ENCODE measurements at places on chromosomes 2 and 18.

DNA sequence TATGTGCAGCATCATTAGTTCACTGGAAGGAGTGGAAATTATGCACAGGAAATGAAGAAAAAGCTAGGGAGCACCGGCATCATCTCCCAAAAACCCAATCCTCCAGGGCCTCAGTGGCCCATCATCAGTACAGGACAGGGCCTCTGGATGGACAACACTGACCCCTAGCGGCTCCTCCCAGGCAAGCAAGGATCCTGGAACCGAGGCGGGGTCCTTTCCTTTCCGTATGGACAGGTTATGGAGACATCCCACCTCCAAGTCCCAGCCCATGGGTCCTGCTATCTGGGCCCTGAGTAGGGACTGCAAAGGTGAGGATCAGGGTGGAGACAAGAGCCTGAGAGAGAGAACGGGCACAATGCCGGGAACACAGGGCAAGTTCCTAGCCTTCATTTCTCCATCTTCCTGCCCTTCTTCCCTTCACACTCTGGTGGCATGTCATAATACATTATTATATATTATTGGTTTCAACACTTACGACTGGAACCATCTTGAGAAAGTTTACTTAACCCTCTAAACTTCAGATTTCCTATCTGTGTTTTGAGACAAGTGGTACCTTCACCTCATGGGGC, 68.2 kb downstream of the ZNF516 start:
- DNase-seq = no peak

DNA sequence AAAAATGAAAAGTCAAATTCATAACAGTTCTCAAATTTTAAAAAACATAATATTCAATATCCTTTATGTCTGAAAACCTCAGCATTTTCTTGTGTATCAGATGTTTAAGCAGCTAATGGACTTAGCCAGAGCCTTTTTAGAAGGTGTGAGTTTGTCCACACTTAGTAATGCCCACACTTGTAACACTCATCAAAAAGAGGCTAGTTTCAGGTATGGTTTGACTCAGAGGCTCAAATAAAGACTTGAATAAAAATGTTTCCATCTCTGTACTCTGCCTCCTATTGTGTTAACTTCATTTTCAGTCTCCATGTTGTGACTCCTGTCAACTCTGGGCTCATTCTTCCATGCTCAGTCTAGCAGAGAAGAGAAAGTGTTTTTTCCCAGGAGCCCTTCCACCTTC, 311.6 kb downstream of the IRS1 start:
- no peak for DNase-seq

GRCh38 chr2:174594456-174594855, 3.1 kb downstream of the WIPF1 start:
- no peak for DNase-seq

- no peak for DNase-seq
Observed at GRCh38 chr2:162457046-162457445, 113.1 kb downstream of the GCA start.

- no peak for DNase-seq
Observed at GRCh38 chr18:9191658-9192256, 55.2 kb downstream of the ANKRD12 start.

- no peak for DNase-seq
Observed at GRCh38 chr2:50126845-50127244, 905.1 kb downstream of the NRXN1 start.

DNA sequence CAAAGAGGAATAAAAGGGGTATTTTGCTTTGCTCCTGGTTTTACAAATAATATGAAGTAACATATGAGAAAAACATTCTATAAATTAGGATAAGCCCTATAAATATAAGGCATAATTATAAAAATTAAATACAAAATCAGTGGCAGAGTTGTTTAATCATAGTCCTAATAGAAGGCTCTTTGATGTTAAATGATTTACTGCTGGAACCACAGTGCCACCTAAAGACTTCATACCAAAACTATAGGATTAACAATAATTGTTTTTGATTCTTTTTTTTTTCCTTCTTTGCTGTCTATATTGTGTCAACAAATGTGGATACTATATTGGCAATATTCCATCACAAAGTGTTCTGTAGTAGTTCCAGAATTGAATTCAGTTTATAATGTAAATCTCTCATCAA, 837.7 kb upstream of the SLC39A10 start:
- no peak for DNase-seq

DNA sequence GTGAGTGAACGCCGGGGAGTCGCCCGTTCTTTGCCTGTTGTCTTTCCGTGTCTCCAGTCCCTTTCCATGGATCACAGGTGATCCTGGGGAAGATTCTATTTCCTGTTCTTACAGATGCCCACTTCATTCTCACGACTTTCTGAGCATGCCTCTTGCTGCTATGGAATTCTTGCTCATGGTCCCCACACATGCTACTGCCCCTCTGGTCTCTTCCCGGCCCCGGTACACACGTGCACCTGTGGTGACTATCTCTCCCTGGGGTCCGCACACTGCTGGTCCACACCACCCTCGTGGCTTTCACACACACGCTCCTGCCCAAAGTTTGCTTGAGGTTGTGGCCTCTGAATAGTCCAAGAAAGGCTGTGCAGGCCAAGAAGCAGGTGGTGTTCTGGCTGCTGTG, 67.9 kb upstream of the ALKAL2 start:
- no peak for DNase-seq

DNA sequence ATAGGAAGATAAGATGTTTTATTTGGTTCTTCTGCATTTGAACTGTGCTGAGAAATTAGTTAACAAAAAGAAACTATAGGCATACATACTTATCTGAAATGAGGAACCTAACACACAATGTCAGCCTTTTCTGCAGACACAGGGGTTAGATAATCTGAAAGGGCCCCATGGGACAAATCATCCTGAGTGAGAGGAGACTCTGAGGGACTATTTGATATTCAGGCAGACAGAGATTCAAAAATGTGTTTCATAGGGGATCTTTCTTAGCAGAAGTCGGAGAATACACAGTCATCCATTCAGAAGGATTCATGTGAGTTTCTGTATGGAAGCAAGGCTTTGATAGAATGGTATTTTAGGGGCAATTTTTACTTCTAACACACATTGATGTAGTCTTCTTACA, 79.1 kb downstream of the NCKAP5 start:
- DNase-seq = no peak

- DNase-seq = peak; percentile 69
Observed at GRCh38 chr2:195498176-195498575, 158.8 kb upstream of the SLC39A10 start.

GRCh38 chr18:75053028-75053629, 155.8 kb downstream of the PTGR3 start:
- no peak for DNase-seq

DNA sequence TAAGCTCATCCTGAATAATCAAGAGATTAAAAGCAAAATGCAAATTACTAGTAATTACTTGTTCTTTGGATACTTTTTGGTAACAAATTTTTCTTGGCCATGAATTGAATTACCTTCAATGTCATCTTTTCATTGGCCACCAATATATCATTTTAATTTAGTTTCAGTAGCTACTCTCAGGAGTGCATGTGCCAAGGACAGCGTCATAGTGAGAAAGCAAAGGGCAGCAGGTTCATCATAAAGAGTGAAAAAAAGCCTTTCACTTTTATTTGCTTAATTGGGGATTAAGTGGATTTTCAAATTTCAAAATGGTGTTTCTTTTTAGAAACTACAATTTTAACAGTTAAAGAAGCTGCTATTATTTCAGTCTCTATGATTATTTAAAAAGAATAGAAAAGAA, 815.2 kb downstream of the NR4A2 start:
- DNase-seq = no peak

GRCh38 chr2:86470890-86471289, 29.7 kb downstream of the KDM3A start:
- no peak for DNase-seq

DNA sequence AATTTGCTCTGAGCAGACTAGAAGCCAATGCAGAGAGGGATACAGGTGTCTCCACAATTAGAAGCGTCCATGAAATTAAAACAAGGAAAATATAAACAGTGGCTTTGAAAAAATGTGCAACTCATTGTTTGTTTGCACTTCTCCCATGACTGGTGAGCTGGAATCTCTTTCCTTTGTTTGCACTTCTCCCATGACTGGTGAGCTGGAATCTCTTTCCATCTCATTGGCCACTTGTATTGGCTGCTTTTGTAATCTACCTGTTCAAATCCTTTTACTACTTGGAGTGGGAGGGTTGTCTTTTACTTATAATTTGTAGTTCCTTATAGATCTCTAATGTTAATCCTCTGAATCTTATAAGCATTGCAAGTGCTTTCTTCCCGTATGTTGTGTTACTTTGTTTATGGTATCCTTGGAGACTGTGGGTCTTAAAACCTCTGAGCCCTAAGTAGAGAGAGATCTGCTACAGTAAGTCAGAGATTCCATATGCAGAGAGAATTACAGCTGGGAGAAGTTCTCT, 94.1 kb downstream of the RTN4 start:
- DNase-seq = no peak

- DNase-seq = no peak
Observed at GRCh38 chr18:3709205-3709604, 259.2 kb downstream of the TGIF1 start.

DNA sequence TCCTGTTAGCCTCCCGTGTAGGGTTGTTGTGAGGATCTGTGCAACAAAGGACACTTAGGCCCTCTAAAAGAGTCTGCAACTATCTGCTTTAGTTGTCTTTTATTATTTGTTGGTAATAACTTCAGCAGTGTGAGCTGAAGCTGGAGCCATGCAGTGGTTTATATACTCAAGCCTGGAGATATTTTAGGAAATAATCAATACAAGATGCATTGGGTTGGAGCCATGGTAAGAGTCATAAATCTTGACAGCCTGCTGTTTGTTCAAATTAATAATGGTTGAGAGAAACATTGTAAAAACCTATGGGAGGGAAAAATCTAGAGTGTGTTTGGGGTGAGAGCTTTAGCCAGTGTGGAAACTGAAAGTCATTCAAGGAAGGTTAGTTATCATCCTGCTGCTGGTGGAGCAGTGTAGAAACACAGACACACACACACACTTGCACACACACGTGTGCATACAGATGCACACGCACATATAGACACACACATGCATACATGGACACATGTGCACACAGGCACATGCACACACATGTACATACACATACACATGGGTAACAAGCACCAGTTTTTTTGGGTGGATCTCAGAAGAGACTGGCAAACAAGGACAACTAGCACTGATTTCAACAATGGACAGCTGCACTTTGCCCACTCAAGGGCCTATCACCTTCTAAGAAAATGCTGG, 51.0 kb downstream of the ACOXL start:
- DNase-seq = no peak

DNA sequence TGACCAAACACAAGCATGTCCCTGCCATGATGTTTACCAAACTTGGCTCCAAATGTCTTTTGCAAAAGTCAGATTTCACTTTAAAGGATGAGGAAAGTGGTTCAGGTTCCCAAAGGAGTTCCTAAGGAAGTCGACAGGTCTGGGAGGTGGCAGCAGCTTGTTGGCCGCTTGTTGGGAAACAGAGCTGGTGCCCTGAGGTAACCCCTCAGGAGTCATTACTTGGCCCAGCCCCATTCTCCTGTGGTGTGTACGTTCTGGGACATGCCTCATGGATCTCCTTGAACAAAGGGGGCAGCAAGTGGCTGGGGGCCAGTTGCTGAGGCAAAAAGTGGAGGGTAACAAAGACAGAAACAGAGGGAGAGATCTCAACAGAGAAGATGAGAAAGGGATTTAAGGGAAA, 10.9 kb downstream of the TMBIM1 start:
- no peak for DNase-seq

GRCh38 chr2:98541906-98542305, 66.4 kb downstream of the COA5 start:
- no peak for DNase-seq

DNA sequence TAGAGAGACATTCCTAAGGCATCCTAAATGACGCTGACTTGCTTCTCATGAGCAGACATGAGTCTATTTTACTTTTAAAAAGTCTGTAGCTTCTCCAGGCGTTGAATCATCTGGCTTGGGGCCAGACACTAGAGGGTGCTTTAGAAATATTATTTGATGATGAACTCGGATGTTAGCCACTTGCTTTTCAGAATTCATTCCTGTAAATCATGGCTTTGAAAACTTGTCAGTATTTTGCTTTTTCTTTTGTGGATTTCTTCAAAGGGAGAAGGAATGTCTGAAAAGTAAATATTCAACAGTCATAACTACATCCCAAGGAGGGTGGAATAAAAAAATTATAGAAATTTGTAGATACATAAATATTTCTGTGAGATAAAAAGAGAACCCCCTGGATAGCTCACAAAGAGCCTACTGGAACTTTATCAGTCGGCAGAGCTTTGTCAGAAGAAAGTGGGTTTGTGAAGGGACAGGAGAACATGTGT, 370.8 kb downstream of the OSR1 start:
- no peak for DNase-seq

- no peak for DNase-seq
Observed at GRCh38 chr2:202237787-202238233, 587 bp downstream of the SUMO1 start.

GRCh38 chr2:10524341-10524740, 76.2 kb upstream of the ODC1 start:
- DNase-seq = no peak

GRCh38 chr2:168749297-168749696, 53.1 kb upstream of the NOSTRIN start:
- DNase-seq = no peak

GRCh38 chr2:215758691-215759090, 254.7 kb downstream of the MREG start:
- DNase-seq = no peak

GRCh38 chr2:228446734-228447133, 265.2 kb upstream of the SPHKAP start:
- no peak for DNase-seq

DNA sequence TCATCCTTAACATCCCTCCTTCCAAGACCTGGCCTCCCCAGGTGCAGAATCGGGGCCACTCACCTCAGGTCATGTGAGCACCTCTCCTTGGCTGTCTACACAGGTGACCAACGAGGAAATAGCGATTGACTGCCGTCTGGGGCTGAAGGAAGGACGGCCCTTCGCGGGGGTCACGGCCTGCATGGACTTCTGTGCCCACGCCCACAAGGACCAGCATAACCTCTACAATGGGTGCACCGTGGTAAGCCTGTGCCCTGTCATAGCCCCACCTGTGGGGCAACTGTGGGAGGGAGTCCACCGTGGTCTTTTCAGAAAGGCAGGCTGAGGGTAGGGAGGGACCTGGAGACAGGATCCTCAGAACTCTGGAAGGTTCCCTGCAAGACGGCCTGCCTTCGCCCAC, 54.3 kb downstream of the BOLA3 start:
- no peak for DNase-seq

- no peak for DNase-seq
Observed at GRCh38 chr18:72223733-72224132, 320.4 kb downstream of the CBLN2 start.

- no peak for DNase-seq
Observed at GRCh38 chr18:48488388-48488850, 50.4 kb upstream of the CTIF start.

DNA sequence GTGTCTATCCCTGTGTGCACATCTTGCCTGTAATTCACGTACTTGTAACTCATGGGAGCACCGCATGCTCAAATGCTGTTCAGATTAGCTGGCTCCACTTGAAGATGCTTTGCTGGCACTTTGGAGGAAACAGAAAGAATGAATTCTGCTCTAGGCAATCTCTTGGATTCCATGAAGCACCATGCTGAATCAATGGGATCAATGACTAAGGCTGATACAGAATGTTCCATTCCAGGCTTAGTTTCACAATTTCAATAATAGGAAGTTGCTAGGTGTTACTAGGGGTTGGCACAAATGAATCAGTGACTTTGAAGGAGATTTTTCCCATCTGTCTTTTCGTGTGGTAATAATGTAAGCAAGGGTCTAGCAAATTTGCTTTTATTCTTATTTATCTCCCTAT, 328.8 kb downstream of the OSR1 start:
- DNase-seq = no peak

- no peak for DNase-seq
Observed at GRCh38 chr2:19219060-19219459, 139.4 kb downstream of the OSR1 start.

Measured in stimulated activated CD8-positive, alpha-beta memory T cell treated with anti-CD3 and anti-CD28 coated beads, Interleukin-7, amount 100 ng/mL, for 4 hours (primary cell).